ENCODE measurements at places on chromosomes 2 and 18. TPM values are rescaled to one million over a fixed set of nuclear protein-coding genes. Genes with fewer than 3 reads are reported as not detected.

The ABCA12 gene
- not detected for polyA plus RNA-seq

GRCh38 chr2:131048641-131049040, 44.6 kb downstream of the FAM168B start:
- no peak for DNase-seq

The C2orf81 gene
- 1.1 TPM for polyA plus RNA-seq

- no peak for DNase-seq
Observed at GRCh38 chr2:55399815-55400214, 19.8 kb downstream of the CCDC88A start.

DNA sequence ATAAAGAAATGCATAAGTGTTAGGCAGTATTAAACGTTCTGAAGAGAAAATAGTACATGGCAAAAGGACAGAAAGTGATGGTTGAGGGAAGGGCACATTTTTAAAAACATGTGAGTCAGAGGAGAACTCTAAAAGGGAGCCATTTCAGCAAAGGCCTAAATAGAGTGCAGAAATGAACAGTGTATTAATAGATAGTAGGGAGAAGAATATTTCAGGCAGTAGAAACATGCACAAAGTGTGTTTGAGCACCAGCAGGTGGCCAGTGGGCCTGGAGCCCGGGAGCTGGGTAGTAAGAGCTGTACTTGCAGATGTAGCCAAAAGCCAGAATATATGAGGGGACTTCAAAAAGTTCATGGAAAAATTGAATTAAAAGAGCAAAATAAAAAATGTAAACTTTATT, 288.1 kb upstream of the FIGN start:
- peak; percentile 69 for DNase-seq

DNA sequence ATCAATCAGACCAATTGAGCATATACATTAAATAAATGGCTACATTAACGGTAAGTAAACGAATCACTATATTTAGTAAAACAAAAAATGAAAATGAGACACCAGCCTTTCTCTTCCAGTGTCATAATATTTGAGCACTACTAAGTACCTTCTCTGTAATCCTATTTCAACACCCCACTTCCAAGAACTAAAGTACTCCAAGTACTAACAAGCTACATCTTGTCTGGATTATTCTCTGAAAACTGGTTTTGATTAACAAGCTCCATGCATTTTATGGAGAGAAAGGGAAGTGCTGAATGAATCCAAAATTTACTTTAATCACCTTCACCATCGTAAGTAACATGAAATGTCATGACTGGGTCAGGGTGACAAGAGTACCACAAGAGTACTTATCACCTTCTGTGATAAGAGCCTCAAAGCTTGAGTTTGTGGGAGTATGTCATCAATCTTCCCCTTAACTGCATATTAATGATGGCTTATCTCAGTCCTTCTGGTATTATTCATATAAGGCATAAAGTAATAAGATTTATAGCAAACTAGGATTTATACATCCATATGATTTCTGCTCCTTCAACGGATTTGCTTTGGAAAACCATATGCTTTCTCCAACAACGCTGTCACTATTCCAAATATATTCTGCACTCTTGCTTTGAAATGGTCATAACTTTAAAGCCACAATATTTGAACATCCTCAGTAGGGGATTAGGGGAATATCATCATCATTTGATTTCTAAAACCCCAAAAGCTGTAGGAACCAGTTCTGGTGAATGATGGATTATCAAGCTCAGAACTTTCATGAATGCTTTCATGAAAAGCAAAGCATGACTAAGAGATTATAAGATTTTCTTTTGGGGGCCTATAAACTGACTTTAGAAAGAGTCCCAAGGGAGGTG, 127.0 kb downstream of the ANTXR1 start:
- DNase-seq, result no peak

GRCh38 chr18:79749251-79750191, 48.2 kb upstream of the KCNG2 start:
- no peak for DNase-seq

DNA sequence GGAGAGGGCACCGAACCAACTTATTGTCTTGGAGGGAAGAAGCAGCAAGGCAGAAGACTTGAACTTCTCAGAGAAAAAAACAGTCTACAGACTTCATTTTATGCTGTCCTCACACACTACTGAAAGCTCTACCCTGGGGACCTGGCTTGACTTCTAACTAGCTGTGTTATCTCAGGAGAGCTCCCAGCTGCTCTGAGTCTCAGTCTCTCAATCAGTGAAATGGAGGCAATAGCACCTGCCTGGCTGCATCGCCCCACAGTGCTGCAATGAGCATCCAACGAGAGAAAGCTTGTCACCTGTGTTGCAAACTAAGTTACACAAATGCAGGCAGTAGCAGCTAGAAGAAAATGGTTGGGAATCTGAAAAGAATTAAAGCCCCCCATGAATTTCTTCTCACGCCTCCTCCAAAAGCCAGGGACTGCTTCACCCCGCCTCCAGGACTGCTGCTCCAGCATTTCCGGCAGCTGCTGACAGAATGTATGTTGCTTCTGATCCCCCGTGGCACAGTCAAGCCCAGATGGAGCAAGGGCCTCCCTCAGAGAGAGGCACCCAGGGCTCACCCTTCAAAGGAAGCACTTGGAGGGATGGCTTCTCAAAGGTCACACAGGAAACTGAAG, 116.3 kb downstream of the BCL11A start:
- DNase-seq, result no peak

DNA sequence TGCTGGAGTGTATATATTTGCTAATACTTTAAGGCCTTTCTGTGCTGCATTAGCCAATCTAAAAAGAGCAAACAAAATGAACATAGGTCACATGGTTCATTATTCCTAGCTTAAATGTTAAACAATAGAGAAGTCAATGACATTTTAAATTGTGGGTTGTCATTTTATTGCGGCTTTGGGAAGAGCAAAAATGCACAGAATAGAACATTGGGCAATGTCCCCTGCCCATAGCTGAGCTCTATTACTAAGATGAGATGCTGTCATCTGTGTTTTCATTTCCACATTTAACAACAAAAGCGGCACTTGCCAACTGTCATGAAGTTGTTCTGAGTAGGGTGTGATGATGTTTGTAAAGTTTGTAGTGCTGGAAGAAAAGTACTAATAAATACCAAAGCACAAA, 3.2 kb upstream of the VAPA start:
- no peak for DNase-seq

DNA sequence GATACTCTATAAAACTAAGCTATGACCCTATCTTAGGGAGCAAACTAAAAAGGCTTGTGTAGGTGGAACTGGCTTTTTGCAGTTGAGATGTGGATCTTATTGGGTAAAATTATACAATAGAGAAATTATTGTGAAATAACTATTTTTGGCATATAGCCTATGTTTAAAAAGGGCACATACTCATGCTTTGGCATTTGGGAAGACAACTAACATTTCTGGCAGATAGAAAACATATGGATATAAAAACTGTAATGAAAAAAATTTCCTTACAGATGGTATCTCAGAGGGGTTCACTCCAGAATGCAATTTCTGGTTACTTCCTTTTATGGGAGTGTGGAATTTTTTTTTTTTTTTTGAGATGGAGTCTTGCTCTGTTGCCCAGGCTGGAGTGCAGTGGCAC, 120.1 kb upstream of the CCDC195 start:
- DNase-seq, result no peak

GRCh38 chr2:156647377-156648010, 211.3 kb downstream of the GPD2 start:
- DNase-seq, result no peak

Measured in heart left ventricle (tissue), 16 donors.